ENCODE measurements at places on chromosomes 5 and 9.

DNA sequence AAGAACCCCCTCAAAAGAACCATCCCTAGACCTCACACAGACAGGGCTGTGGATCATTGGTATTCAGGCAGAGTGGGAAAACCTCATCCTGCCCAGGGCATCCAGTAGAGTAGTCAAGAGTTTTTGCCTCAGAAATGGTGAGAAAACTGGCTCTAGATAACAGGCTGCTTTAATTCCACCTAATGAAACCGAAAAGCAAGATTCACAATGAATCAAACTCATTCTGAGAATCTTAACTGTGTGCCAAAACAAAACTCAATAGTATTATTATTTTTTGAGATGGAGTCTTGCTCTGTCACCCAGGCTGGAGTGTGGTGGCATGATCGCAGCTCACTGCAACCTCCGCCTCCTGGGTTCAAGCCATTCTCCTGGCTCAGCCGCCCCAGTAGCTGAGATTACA, 17.8 kb upstream of the NPM1 start:
- DNase-seq, result no peak

DNA sequence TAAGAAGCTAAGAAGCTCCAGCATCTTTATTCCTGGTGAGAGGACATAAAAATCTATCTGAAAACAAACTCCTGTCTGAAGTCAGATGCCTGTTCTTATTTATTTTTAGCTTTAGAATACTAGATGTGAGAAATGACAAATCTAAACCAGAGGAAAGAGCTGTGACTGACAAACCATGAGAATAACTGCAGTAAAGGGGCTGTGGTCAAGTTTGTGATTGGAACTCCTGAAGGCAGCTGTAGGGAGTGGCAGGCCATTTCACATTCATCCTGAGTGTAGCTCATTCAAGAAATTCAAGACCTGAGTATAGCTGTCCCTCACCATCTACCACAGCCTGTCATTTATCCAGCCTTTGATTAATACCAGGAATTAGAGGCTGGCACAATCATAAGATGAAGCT, 718.8 kb downstream of the BRINP1 start:
- DNase-seq, result no peak

DNA sequence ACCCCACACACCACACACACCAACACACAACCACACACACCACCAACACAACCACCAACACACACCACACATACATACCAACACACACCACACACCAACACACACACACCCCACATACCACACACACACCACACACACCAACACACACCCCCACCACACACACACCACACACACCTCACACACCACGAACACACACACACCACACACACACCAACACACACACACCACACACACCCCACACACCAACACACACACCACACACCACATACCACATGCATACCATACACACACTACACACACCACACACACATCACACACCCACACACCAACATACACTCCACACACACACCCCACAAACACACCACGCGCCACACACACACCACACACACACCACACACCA, 171.4 kb downstream of the GOLPH3 start:
- no peak for DNase-seq

DNA sequence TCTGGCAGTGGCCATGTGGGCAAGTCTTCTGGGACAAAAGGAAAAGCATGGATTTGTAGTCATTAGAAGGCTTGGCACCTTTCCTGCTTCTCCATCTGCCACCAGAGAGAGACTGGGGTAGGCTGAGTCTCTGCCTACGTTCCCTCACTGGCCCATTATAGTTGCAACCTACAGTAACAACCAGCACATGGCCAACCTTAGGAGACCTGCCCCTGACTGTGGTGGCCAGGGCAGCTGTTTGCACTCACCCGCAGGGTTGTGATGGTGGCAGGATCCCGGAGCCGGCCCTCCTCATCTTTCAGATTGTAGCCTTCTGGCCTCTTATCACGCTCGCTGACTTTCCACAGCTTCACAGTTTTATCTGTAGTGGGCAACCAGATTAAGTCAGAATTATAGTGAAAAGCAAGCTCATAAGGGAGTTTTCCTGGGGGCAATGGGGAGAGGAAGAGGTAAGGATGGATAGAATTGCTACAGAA, 174.9 kb upstream of the GPR151 start:
- DNase-seq, result no peak

DNA sequence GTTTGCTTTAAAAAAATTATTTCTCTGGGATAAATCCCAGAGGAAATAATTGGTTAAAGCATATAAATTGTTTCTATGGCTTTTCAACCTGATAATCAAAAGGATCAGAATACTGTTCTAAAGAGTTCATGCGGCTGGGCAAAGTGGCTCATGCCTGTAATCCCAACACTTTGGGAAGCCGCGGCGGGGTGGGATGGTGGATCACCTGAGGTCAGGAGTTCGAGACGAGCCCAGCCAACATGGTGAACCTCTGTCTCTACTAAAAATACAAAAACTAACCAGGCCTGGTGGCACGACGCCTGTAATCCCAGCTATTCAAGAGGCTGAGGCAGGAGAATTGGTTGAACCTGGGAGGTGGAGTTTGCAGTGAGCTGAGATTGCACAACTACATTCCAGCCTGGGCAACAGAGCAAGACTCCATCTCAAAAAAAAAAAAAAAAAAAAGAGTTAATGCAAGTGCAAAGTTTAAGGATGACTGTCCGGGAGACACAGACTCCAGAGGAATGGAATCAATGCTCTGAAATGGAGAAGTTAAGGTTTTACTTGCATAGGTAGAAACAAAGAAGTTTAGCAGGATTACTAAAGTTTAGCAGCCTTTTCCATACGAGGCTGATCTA, 16.6 kb upstream of the GRHPR start:
- DNase-seq, result no peak
